ENCODE measurements at places on chromosomes 7 and 10. TPM values are rescaled to one million over a fixed set of nuclear protein-coding genes. Genes with fewer than 3 reads are reported as not detected.

TRIL gene
- total RNA-seq: not detected

DNA sequence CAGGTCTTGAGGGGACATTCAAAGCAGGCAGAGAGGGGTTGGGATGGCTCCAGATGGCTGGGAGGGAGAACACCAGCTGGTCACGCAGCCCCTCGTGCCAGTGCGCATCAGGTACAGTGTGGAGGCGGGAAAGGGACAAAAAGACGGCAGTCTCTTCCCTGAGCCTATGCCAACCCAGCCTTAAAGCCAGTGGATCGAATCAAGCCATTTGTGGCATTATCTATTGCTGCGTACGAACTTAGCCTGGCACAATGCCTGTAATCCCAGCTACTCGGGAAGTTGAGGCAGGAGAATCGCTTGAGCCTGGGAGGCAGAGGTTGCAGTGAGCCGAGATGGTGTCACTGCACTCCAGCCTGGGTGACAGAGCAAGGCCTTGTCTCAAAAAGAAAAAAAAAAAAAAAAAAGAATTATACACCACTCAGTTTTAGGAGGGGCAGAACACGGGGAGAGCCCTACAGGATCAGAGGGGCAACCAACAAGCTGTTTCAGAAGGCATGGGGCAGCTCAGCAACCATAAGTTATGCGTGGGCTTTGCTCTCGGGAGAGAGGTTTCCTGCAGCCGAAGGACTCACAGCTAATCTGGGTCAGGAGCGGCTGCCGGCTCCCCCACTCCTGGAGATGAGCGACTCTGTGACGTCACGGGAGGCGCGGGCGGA, 356 bp upstream of the NDUFB2 start:
- DNase-seq: peak; percentile 88

DNA sequence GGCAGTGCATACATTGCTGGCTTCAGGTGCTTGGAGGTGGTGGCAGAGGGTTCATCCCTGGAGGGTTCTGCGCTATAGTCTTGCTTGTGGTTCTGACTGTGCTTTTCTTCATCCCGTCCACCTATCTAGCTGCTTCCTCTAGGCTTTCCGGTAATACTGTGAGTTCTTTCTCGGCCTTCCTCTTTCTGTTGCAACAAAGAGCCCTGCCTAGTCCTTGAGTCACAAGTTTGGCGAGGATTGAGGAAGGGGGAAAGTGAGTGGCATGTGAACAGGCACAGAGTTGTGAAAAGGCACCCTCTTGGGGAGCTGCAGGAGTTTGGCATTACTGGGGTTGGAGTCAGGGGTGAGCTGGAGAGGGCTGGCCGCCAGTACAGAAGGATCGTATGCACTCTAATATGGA, 123.0 kb downstream of the SH2D4B start:
- no peak for DNase-seq

DNA sequence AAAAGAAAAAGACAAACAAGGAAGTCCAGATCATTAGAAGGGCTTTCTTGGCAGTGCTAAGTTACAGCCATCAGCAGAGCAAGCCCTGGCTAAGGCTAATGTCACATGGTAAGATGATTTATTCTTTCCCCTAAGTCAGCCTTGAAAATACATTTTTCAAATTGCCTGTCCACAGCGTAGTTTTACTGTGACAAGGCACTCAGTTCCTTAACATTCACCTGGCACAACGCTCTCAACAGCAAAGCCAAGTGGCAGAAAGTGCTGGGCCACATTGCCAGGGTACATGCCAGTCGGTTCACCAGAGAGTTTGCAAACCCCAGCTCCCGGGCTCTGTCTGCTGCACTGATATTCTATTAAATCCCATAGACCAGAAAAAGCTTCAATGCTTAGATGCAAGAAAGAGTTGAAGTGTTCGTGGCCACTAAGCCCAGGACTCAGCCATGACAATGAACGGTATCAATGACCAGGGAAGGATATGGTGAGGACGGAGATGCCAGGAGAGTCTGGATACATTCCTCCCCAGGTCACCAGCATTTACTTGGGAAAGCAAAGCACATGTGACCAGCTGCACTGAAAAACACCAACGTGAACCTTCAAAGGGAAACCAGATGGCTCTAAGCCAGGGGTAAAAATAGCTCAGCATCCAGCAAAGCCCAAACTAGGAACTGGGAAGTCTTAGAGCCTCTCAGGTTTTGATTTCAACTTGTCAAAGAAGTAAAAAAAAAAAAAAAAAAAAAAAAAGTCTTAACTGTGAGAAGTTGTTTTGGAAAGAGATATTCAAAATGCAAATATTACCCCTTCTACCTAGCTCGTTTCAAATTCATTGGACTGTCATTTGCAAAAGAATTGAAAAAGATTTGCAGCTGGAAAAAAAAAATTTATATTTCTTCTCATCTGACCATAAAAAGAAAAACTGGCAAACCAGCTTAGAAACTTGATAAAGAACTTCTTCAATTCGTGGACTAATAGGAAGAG, 23.9 kb upstream of the MPP7 start:
- DNase-seq: no peak

GRCh38 chr7:75920431-75921161, 5.6 kb downstream of the POR start:
- DNase-seq: no peak

- no peak for DNase-seq
Measured at GRCh38 chr10:11141571-11142091, 124.0 kb downstream of the CELF2 start.

DNA sequence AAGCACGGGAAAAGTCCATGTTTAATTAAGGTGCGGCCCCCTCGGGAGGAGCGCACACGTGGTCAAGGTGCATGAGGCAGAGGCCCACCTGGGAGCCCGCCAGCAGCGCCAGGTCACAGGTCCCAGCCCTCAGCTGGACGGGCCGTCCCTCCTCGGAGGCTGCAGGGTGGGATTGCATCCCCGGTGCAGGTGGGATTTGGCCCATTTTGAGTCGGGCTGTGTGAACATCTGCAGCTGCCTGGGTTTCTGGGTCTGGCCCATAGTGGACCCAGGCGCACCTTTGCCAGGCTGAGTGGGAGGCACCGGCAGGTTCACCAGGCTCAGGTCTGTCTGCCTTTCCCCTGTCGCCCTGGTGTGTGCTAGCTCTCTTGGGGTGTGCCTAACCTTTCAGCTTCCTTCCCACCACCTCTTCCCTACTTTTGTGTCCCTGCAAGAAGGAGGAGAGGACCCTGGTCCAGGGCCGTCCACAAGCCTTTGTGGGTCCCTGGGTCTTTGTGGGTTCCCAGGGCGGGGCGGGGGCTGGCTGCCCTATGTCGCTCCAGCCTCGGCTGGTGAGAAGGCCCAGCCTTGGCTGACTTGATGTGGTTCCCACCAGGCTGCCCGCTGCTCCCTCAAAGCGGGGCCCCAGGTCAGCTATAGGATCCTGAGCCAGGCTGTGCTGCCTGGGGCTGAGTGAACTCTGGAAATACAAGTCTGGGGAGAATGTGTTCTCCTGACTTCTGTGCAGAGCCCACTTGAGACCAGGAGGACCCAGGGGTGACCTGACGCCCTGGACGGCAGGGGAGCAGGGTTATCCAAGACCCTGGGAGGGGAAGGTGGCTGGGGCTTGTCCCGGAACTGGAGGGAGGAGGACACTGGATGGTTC, 186.7 kb upstream of the SHH start:
- DNase-seq: no peak

TMEM270 gene
- not detected for total RNA-seq

GRCh38 chr10:115996031-115996430, 277.0 kb downstream of the GFRA1 start:
- no peak for DNase-seq

Data from T-helper 17 cell (primary cell).